ENCODE measurements at places on chromosomes 4 and X.

DNA sequence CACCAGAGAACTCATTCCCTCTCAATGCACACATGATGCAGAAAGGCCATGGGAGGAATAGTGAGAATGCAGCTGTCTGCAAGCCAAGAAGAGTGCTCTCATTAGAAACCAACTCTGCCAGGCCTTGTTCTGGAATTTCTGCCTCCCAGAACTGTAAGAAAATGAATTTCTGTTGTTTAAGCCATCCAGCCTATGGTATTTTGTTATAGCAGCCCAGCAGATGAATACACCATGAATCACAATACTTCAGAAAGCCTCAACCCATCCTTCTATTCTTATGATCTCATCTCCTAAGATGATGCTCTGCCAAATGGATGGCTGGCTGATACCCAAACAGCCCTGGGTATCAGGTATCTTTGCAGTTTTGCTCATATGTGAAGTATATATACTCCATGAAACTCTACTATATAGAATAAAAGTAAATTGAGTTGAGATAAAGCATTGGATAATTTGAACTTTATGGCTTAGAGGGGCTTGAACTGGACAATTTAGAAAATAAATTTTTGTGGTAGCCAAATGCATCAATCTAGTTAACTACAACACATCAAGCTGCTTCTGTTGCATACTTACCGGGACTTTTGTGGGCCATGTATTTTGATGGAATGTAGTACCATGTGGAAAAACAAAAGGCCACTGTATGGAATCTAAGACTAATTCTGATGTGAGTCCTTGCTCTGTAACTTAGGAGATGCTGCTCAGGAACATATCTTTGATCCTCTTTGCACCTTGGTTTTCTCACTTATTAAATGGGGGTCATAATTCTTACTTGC is 245.9 kb downstream of the HS3ST1 start:
- DNase-seq = no peak

DNA sequence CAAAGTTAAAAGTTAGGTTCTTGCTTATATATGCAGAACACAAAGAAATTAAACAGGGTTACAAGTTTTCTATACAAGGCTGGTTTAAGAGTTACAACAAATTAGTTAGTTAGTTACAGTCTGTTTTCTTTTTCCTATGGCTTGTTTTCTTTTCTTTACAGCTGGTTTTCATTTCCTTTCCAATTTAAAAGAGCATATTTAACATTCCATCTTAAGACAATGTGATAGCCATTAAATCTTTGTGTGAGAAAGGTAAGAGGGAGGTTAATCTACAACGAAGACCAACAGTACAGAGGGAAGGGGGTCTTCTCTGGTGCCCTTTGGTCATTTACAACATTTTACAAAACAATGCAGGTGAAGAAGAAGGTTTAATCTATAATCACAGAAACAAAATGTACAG is 290.6 kb downstream of the ZNF674 start:
- DNase-seq = no peak

GRCh38 chr4:169407217-169407845 is 136.6 kb upstream of the SH3RF1 start:
- DNase-seq = no peak

GRCh38 chrX:108130889-108131288 is 39.3 kb downstream of the ATG4A start:
- DNase-seq = no peak

DNA sequence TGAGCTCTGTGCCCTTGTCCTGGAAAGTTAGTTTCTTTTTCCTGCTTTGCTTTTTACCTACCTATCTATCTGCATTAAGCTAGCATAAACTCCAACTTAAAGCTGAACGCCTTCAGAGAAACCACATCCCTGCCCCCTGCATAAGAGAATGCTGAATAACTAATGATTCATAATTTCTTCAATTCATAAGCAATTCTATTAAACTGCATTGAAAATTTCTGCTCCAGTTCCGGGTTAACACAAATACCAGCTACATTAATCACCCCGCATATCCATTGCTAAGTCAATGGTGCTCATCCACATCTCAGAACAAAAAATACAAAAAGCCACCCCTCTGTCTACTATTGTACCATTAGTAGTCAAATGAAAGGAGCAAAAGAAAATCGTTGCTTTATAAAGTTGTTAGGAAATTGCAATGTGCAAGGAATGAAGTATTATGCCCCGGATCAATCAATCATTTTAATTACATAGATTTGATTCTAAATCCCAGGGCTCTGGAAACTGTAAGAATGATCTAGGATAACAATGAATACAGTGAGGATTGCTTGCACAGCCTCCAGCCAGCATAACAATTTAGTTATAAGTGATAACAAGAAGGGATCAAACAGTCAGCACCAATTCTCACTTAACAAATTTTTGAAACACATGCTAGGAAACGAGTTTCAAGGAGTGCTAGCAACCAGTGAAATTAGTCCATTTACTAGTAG is 106.8 kb downstream of the ELOVL6 start:
- DNase-seq = no peak

- DNase-seq = no peak
Observed at GRCh38 chr4:185880571-185880970, 68.6 kb upstream of the SORBS2 start.

DNA sequence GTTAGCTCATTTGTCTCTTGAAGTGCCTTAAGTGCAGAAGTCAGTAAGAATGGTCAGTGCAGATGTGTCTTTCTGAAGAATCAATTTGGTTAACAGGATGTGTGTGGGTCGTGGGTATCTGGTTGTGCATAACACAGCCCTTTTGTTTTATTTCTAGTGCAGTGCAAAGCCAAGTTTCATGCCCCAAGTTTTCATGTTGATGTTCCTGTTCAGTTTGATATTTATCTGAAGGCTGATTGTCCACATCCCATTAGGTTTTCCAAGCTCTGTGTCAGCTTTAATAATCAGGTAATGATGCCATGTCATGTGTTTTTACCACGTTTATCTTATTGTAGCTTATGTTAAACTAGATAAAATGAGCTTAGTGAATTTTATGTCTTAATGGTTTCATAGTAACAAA is 27.4 kb downstream of the TRAPPC11 start:
- no peak for DNase-seq

DNA sequence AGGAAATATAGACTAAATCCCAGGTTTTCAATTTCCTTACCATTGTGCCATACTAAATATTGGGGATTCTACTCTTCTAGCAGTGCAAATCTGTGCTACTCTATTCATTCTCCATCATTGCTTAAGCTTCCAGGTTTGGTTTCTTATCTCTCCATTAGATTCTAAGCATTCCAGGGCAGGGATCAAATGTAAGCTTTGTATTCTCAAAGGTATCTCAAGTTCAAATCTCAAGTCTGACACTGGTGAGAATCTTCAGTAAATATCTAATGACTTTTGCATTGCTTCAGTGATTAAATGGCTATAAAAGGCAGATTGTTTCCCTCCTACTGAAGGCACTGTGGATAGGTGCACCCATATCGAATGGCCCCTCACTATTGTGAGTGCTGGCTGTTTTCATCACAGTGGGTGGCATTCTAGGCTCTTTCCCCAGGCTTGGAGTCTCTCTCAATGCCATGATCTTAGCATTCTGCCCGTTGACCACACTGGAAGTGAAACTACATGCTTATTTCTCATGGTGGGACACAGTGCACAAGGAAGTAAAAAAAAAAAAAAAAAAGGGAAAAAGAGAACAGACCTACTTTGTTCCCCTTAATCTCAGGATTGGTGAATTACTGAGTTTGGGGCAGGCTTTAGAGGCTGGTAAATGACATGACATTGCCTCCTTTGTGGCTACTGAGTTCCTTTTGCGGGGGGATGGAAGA is 28.7 kb downstream of the FAM9C start:
- no peak for DNase-seq
